Hindlimb muscle (tissue), 1 donor: ENCODE measurements at places on chromosomes 1 and 21.

DNA sequence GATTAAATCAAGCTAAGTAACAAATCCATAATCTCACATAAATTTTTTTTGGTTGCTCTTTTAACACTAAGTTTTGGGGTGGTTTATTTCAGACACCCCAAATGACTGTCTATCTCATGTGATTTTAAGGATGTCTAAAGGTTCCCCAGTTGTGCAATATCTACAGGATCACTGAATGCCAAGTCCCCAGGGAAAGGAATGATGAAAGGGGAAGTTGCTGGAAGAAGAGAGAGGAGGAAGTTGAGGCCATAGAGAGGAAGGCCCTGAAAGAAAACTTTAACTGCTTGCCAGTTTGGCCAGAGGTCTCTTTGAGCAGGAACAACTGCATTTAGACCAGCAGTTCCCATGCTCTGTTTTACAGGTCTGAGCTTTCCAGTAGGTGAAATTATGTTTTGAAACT, 27.5 kb upstream of the SLC19A2 start:
- DNase-seq, result no peak

DNA sequence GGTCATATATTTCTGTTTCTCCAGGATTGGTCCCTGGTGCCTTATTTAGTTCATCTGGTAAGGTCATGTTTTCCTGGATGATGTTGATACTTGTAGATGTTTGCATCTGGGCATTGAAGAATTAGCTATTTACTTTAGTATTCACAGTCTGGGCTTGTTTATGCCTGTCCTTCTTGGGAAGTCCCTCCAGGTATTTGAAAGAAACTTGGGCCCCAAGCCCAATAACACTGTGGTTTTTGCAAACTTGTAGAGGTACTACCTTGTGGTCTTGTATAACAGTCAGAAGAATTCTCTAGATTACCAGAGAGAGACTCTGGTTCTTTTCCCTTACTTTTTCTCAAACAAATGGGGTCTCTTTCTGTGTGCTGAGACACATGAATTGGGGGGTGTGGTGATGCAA, 251.4 kb upstream of the B3GALT2 start:
- DNase-seq, result no peak

DNA sequence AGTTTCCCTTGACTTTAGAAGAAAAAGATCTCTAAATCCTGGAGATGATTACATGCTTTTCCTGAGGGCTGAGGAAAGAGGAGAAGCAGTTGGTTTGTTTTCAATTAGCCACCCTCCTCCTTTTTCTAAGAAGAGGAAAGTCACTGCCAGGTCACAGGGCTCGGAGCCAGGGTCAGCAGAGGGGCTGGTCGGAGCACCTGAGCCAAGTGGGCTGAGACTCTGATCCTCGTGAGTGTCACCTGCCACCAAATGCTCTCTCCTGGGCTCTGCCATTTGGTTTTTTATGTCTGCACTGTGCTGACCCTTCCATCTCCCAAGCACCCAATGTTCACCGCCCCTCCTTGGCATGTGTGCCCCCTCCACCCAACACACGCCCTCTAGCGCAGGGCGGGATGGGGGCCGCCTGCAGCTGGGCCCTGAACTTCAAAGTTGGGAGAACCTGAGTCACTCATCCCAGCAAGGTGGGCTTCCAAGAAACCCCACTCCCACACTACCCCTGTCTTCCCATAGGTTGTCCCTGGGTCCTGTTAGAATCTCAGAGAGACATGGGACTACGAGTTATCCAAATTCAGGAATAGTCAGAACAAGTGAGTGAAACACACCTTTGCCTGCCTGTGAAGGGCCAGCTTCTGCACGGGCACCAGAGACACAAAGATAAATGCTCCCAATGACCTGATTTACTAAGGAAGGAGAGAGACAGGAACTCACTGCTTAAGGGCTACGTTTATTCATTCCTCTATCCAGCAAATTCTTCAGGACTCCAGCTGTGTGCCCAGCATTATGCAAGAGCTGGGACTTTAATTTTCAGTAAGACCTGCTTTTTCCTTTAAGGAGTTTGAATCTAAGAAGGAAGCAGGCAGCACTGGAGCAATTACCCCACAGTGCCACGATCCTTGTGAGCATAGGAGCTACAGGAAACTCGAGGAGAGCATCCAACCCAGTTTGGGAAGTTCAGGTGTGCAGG, 127.5 kb downstream of the RHOU start:
- no peak for DNase-seq

DNA sequence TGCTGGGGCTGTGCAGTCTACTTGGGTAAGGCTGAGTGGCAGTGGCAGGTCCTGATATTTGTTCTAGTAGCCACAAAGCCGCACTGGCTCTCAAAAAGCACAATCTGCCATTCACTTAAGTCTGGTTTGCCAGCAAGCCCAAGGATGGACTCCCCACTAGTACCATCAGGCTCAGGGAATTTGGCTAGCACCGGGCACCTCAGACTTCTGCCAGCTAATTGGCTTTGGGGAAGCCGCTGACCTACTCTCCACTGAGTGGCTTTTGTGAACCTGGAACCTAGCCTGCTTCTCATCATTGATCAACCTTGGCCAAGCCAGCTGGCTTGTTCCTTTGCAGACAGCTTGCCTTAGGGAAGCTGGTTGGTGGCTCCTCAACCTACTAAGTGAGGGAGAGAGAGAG, 83.1 kb downstream of the ESRRG start:
- no peak for DNase-seq

GRCh38 chr1:59556802-59557548, 257.8 kb upstream of the HOOK1 start:
- DNase-seq, result no peak

DNA sequence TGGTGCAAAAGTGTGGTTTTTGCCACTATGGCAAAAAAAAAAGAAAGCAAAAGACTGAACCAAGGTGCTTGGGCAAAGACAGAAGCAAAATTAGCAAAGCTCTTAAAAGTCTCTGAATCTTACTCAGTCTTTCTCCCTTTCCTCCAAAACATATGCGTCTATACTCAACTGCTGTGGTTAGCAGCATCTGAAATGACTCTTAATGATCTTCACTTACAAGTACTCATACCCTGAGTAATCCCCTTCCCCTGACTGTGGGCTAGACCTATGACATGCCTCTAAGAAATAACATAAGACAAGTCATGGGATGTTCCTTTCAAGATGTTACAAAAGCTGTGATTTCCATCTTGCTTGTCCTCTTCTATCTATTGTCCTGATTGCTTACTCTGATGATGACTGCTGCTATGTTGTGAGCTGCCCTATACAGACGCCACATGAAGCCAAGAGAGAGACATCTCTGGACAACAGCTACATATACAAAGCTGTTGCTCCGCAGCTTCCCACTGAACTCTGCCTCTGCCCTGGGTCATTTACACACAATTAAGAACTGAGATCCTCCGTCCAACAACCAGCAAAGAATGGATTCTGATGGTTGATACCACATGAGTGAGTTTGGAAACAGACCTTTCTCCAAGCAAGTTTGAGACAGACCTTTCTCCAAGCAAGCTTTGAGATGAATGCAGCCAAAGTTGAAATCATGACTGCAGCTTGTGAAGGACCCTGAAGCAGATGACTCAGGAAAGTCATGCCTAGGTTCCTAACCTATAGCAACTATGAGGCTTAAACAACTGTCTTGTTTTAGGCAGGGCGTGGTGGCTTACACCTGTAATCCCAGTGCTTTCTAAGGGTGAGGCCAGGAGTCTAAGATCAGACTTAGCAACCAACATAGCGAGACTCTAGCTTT, 55.2 kb downstream of the PUM1 start:
- no peak for DNase-seq

- no peak for DNase-seq
Observed at GRCh38 chr1:46180082-46180616, 3.9 kb upstream of the P3R3URF start.

DNA sequence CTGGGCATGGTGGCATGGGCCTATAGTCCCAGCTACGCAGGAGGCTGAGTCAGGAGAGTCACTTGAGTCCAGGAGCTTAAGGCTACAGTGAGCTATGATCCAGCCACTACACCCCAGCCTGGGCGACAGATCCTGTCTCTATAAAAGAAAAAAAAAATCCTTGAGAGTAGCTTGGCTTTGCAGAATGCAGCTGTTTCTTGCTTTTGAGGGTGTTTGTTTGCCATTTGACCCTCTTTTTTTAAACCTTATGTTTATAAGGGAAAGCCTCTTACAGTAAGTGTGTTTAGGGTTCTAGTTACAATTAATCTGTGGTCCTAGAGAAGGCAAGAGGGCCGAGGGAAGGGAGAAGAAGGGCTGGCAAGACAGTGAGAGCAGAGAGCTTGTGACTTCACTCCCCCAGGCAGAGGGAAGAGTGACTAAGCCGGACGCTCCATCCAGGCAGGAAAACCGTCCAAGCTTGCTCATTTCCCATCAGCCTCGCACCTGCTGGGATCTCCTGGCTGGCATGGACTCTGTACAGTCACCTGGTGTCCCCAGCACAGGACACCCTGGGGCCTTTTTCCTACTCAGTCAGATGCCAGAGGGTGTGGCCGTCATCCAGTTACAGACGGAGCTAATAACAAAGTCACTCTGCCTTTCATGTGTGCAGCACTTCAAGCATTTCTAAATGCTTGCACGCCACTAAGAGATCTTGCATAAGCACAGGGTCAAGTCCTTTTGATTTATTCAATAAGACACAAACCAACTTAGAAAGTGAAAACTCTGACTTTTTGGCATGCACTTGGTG, 55.5 kb upstream of the PSEN2 start:
- DNase-seq, result peak; percentile 73

DNA sequence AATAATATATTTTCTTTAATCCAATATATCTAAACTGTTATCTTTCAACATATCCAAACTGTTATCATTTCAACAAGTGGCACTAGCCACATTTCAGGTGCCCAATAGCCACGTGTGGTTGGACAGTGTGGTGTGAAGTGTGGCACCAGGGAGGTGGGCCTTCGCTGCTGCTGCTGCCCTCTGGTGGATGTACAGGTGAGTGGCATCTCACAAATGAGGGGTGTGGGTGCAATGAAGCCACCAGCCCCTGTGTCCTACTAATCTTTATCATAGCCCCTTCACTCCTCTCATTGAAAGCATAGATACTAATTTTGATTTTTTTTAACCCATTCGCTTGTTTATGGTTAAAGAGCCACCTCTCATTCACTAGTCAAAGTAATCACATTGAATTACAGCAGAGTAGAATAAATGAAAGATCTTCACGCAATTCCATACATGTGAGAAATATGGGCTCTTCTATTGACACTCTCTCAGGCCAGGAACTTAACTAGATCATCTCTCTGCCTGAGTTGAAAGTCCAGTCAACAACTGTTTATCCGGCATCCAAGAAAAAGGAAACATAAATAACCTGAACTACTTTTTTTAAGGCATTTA, 499.2 kb downstream of the OMA1 start:
- no peak for DNase-seq

DNA sequence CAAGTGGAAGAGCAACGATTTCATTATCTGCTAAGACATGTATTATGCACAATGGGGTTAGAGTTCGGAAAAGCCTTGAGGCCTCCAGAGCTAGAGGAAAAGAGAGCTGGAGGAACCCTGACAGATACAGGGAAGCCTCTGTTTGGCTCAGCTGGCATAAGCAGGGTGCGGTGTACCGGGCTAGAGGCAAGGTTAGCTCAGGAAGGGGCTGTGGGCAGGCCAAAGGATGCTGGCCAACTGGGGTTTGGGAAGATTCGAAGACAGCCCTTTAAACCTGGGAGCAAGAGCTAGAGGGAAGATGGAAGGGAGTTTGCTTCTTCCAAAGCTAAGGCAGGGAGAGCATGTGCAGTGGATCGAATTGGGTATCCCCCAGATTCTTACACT, 107.6 kb upstream of the TLR5 start:
- DNase-seq, result no peak

- DNase-seq, result no peak
Observed at GRCh38 chr1:205344066-205344928, 12.4 kb downstream of the KLHDC8A start.

DNA sequence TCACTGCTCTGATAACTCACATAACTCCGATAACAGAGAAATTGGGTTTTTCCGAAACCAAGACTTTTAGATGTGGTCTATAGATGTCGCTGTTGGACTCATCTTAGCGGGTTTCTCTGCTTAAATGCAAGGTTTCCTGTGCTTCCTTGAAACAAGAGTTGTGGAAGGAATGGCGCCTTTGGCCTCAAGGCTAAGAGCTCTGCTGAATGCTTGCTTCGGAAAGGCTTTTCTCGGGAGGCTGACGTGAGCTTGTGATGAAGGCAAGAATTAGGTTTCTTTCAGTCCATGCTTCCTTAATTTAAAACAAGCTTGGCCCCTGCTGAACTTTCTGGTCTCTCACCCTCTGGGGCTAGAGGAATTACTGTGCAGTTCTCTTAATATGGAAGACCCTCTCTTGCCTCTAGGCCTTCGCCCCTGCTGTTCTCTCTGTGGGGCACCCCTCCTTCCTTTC, 113.5 kb downstream of the MAP3K21 start:
- DNase-seq, result peak; percentile 55

GRCh38 chr1:21952786-21953520, 15.8 kb upstream of the HSPG2 start:
- no peak for DNase-seq

DNA sequence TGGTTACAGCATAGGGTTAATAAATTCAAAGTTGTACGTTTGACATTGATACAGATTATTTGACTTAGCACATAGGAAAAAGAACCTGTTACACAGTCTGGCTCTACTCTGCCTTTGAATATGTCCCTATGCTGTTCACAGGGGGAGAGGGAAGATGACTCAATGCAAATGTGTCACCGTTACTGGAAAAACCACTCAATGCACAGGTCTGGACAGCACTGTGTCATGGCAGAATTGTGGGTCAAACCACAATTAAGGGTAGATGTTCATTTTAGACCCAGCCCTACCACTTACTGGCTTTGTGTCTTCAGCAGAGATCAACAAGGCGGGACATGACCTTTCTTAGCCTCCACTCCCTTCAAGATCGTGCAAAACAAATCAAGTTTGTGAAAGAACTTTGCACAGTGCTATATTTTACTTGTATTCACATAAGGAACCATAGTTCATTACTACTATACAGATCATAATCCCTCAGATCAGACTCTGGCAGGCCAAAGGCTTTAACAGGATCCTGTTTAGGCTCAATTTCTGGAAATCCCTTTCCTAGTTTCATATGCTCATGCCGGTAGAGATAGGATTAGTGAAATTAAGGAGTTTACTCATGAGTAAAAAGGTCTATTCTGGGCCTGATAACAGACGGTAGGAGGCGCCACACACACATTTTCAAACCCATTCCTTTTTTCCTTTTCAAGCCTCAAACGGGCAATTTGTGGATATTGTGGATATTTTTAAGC, 22.1 kb downstream of the EIF2D start:
- DNase-seq, result no peak

DNA sequence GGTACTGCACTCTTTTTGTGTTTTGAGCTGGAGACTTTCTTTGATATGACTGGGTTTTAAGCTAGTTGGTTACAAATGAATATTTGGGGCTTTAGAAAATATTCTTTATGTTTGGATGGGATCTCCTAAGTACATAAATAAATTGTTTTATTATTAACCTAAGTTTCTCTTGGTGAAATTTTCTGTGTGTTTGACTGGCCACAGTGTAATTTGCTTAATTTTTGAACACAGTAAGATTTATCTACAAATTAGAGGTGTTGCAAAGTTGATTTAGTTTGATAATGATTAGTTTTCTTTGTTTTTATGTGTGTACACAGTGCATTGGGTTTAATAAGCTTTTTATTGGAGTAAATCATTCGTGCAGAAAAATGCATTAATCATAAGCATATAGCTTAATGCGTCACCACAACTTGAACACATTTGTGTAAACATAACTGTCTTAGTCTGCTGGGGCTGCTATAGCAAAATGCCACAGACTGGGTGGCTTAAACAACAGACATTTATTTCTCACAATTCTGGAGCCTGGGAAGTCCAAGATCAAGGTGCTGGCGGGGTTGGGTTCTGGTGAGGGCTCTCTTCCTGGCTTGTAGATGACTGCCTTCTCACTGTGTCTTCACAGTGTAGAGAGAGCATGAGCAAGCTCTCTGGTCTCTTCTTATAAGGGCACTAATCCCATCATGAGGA, 17.4 kb upstream of the SLC6A9 start:
- no peak for DNase-seq
